NCI-H774 (cell line): ENCODE measurements at places on chromosomes 3 and 15.
A peak's percentile ranks its signal among the peaks of the same experiment; 100 is the strongest.

DNA sequence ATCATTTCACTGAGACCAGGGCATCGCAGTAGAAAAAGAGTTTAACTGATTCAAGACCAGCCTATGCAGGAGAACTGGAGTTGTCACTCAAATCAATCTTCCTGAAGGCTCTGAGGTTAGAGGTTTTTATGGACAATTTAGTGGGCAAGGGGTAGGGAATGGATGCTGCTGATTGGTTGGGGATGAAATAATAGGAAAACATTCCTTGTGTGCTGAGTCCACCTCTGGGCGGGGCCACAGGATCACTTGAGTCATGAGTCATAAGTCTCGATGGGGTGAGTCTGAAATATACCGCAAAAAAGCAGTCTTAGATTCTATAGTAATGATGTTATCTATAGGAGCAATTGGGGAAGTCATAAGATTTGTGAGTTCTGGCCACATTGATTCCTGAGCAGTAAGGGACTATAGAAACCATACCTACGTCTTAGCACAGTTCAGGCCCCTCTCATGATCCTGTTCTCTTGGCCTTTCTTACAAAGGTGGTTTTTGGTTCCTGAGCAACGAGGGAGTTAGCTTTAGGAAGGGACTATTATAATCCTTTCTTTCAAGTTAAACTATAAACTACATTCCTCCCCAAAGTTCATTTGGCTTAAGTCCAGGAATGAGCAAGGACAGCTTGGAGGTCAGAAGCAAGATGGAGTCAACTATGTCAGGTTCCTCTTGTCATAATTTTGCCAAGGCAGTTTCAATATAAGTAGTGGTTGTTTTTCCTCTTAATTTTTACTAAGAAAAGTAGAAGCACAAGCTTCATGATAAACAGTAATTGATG is 2.7 kb upstream of the OPA1 start:
- DNase-seq, result no peak

DNA sequence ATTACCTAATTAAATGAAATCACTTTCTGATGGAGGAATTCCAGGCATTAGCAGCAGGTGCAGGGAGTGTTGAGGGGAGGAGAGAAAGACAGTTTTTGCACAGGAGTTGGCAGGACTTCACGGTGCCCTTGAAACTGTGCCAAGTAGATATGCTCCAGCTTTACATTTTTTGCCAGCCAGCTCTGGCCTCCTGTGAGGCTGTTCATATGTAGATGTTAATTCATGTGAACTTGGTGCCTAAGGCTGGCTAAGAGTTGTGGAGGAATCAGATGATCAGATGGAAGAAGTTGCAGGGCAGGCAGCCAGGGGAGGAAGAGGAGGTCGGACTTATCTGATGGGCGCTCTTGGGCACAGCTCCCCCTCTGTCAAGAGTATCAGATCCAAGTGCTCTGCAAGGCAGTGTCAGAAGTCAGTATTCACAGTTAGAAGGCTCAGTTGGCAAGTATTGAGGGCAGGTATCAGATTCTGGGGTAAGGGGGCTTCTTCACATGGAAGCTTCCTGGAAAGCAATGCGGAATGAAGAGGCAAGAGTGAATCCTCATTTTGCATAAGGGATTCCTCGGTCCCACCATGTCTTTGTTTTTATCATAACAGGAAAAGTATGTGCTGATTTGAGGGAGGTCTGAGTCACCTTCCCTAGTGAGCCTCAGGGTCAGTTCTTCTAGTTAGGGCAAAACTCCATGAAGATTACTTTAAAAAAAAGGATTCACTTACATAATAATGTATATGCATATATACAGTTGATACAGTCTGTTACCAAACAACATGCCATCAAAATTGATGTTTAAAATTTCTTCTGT is 172.6 kb upstream of the UMPS start:
- no peak for DNase-seq

DNA sequence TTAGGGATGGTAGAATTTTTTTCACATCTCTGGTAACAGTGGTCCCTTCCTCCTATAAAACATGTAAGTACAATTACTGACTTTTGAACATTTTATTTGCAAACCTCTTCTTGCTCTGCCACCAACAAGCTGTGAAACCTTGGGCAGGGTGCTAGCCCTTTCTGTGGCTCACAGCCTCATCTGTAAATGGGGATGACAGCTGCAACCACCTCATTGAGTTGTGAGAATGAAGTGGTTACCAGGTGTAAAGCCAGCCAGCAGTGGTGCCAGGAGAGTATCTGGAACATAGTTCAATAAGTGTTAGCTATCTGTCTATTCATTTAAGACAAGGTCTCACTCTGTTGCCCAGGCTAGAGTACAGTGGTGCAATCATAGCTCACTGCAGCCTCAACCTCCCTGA is 278.1 kb downstream of the ERC2 start:
- no peak for DNase-seq

DNA sequence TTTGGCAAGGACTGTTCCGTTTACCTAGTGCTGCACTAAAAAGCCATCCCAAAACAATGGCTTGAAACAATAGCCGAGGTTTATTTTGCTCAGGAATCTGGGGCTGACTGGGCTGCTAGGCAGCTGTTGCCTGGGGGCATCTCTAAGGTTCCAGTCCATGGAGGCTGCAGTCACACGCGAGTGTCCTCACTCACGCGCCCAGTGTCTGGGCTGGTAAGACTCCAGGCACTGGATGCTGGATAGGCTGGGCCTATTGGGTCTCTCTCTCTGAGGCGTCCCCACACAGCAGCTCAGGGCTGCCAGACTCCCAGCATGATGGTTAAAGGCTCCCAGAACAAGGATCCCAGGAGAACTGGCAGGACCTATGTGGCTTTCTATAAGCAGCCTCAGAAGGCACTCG is 34.2 kb downstream of the ALS2CL start:
- no peak for DNase-seq

DNA sequence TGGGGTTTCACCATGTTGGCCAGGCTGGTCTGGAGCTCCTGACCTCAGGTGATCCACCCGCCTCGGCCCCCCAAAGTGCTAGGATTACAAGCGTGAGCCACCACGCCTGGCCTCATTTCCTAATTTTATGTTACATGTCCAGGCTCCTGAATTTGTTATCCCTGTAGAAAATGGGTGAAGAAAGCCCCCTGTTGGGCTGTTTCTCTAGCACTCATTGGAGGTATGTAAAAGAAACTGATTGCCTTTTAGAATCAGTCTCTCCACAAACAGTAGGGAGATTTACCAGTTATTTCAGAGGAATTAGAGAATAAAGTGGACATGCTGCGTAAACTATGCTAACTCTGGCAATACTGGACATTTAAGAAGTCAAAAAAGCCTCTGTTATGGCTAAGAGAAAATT is 364.1 kb upstream of the TBL1XR1 start:
- DNase-seq, result no peak

- DNase-seq, result no peak
These were observed 114.7 kb upstream of the FRMD4B start for GRCh38 chr3:69500604-69501003.

DNA sequence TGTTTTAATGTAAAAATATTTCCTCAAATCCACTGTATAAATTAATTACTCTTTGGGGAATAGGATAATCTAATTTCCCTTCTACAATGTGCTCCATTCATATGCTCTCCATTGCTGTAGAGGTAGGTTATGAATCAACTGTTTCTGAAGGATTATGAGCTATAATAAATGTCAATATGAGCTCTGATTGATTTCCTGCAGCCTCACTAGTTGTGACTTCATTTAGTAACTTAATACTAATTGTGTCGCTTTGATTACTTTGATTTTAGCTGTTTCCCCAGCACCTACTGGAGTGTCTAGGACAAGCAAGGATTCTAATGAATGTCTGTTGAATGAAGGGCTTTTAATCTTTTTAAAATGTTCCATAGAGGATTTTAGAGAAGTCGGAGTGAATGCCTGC is 236.8 kb upstream of the NR2E3 start:
- no peak for DNase-seq

- no peak for DNase-seq
These were observed 37.5 kb downstream of the SH3BP5 start for GRCh38 chr3:15294929-15295328.

- no peak for DNase-seq
These were observed 268.5 kb downstream of the PTPRG start for GRCh38 chr3:61829722-61830350.

DNA sequence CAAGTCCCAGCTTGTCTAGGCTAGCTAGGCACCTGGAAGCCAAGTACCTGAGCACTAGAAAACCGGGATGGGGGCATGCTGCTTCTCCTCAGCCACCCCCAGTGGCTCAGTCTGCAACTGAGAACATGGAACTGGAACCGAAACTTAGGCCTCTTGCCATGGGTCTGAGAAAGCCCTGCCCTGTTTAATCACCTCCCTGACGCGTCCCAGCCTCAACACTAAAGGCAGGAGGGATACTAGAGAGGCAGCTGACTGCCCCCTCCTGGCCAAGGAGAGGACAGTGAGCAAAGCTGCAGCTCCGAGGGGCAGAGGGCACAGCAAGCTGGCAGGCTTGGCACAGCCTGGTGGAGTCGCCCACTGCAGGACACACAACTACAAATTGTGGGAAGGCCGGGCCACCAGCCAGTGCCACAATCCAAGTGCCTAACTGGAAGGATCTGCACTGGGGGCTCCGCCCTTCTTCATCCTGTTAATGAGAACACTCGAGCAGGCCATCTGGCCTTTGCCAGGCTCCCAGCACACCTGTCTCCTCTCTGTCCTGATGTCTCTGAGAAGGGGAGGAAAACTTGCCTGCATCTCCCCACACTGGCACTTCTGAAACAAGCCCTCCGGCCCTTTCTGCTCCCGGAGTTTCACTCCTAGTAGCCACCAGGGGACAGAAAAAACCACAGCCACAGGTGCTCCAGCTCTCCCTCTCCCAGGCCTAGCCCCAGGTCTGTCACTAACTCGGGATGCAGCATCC is 53.7 kb downstream of the BDH1 start:
- DNase-seq, result peak; percentile 14

- no peak for DNase-seq
These were observed 70.1 kb downstream of the CSNK1G1 start for GRCh38 chr15:64285871-64286270.

- no peak for DNase-seq
These were observed 51.9 kb downstream of the STARD5 start for GRCh38 chr15:81271761-81272644.

GRCh38 chr3:117036259-117036799 is 326.8 kb downstream of the TUSC7 start:
- no peak for DNase-seq

- DNase-seq, result no peak
These were observed 37.9 kb downstream of the PSTPIP1 start for GRCh38 chr15:77032647-77033416.

GRCh38 chr3:42831321-42831713 is 22.1 kb downstream of the ACKR2 start:
- peak; percentile 8 for DNase-seq

- peak; percentile 78 for DNase-seq
These were observed 20.5 kb upstream of the MINDY4B start for GRCh38 chr3:150925751-150926201.

DNA sequence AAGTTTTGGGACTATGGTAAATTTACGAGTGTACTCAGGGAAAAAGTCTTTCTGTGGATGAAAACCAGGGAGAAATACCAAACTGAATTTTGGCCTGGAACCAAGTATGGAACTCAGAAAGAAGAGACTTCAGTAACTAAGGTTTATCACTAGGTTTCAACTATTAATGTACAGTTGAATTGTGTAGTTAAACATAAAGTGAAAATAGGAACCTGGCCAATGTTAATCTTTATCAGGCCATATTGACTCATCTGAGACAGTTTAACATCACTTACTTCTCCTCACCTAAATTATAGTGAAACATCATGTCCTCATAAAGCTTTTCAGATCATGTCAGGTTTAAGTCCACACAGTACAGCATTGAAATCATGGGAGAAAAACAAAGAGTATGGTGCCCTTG is 197.7 kb downstream of the LSAMP start:
- DNase-seq, result no peak

DNA sequence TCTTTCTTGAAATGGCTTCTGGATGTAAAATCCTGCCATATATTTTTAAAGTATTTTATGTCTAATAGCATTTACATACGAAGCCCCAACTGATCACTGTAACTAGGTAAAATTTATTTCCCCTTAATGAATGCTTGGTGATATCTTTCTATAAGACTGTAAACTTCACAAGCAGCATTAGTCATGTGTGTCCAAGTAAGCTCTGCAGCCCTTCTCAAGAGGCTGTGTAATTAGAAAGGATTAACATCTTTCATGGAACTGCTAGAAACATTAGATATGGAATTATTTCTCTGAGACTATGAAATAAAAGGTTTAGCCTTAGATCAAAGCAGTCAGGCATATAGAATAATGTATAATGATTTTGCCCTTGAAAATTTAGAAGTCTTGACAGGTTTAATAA is 143.3 kb downstream of the EPHA3 start:
- no peak for DNase-seq

- no peak for DNase-seq
These were observed 299.8 kb upstream of the THBS1 start for GRCh38 chr15:39281094-39281493.

DNA sequence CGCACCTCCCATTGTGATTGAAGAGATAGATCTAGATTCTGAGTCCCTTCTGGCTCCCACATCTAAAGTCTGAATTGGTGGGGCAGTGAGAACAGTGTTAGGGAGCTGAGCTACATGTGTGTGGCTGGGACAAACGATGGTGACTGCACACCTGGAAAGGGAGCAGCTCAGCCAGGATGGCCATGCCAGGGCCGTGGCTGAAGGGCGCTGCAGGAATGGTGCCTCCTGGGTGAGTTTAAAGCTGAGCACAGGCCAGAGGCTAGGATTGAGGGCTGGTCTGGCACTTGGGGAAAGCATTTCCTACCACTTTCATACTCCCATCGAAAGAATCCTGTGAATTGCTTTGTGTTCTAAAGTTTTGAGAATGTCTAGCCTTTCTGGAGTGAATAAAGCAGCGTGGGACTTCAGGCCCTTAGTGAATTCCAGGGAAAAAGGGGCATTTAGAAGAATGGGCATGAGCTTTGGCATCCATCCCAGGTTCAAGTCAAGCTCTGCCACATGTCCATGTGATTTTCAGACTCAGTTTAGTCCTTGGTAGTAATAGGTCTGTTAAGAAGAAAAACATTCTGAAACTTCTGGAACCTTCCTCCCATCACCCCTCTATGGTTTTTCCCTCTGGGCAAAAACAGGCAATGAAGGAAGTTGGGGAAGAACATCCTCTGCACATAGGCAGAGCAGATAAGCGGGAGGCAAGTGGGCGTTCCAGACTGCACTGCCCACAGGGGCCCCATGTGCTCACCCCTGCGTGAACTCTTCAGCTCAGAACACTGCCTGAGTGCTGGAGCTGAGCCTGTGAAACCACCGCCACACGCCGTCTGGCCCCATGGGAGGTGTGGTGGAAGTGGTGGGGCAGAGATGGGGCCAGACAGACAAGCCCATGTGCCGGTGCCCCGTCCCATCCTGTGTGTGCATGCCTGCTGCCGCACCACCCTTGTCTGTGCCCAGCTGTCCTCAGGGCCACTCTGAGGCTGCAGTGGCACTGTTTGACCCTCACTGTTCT is 12.9 kb upstream of the CPNE9 start:
- no peak for DNase-seq
